Neural progenitor cell (in vitro differentiated cells): ENCODE measurements at places on chromosomes 7 and 10. TPM values are rescaled to one million over a fixed set of nuclear protein-coding genes. Genes with fewer than 3 reads are reported as not detected.

DNA sequence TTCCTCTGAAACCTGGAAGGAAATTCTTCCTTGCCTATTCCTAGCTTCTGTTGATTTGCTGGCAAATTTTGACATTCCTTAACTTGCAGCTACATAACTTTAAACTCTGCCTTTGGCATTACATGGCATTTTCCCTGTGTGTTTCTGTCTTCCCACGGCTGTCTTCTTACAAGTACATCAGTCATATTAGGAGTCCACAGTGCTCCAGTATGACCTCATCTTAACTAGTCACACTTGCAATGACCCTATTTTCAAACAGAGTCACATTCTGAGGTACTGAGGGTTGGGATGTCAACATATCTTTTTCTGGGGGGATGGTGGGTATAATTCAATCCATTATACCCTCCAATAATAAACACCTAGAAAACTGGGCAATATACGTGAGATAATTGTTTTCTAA lies 37.4 kb upstream of the EPHB6 start:
- no peaks in the 10 kb centered on the region for H3K27me3 ChIP-seq
- H3K4me1 ChIP-seq = no peaks in the 10 kb centered on the region
- DNase-seq = no peak

DNA sequence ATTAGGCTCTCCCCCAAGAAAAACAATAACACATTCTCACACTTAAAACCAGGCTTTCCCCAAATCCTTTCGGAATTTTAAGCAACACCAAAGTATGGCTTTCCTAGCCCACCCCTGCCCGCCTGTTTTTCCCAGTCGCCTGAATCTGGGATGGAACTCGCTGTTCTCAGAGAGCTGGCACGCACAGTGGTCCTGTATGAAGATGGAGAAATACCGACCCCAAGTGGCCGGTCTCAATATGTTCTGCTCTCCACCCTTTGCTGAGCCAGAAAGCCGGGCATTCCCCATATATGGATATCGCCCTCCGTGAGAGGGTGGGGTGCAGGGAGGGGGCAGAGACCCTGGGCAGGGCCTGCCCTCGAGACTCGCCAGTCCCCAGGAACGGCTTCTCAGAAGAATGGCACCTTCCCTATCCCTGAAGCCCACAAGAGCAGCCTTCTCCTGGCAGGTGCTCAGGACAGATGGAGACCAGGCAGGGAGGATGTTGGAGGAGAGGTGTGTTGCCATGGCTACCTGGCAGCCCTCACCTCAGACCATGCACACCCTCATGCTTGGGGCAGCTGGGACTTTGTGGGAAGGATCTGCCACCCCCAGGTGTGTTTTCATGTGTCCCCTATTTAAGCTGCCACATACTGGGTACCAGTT lies 3.4 kb downstream of the TACR2 start:
- peaks cover 4% of the 10 kb centered on the region for H3K27me3 ChIP-seq
- H3K36me3 ChIP-seq = no peaks in the 10 kb centered on the region
- peak; percentile 83 for DNase-seq
- H3K27ac ChIP-seq = no peak overlapping the region
- H3K4me1 ChIP-seq = no peaks in the 10 kb centered on the region

DNA sequence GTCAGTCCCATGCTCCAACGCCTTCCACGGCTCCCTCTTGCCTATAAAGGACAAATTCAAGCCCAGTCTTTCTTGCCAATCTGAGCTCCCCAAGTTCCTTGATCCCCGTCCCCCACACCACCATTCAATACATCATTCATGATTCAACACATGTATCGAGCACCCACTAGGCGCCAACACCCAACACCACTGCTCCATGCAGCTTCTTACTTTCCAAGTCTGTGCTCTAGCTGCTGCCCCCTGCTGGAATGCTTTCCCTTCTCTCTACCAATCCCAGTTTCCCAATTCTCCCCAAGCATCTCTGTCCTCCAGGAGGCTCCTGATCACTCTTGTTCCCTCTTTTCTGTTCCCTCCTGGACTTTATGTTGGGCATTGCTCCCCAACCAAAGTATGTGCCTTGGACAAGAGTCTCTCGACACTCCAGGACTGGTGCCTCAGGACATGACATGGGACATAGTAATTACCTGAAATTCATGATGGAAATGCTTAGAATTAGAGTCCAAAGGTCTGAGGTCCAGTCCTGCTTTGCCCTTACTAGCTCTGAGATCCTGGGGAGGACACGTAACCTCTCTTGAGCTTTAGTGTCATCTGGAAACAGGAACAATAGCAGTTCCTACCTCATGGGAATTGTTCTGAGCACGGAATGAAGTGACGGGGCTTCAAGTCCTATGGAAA lies 172.7 kb downstream of the NEURL1 start:
- no peak overlapping the region for H3K27ac ChIP-seq
- no peak overlapping the region for H3K4me3 ChIP-seq
- H3K36me3 ChIP-seq = no peaks in the 10 kb centered on the region
- no peaks in the 10 kb centered on the region for H3K27me3 ChIP-seq
- no peak for DNase-seq

DNA sequence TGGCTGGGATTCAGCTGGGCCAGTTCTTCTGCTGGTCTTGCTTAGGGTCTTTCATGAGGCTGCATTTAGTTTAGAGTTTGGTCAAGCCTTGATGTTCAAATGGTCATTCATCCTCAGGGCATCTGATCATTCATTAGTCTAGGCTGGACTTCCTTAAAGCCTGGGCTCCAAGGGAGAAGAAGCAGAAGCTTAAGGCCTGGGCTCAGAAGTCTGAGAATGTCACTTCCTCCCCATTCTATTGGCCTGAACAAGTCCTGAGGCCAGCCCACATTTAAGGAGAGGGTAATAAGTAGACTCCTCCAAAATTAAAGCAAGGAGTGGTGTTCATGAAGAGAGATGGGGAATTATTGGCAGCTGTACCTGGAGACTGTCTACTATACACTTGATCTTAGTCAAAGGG lies 193.2 kb upstream of the HABP2 start:
- H3K27me3 ChIP-seq = no peaks in the 10 kb centered on the region
- DNase-seq = no peak
- H3K27ac ChIP-seq = no peak overlapping the region
- no peaks in the 10 kb centered on the region for H3K36me3 ChIP-seq

DNA sequence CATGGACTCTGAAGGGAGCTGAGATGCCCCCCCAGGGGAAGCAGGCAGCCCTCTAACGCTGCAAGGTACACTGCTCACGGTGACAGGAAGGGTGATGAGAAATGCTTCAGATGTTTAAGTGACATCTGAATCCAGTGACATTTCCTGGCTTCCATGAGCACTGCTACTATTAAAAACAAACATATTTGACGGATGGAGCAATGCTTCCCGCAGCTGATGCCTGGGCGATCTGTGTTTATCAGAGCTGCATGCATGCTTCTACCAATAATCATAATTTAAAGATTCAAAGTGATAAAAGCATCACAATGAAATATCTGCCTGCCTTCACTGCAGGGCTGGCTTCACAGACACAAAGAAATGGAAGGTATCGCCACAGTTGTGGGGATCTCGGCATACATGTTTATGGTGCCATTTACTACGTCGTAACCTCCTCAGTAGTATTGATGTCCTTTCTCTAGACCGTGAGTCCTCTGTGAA lies 66.1 kb upstream of the AOAH start:
- no peak overlapping the region for H3K4me3 ChIP-seq
- no peaks in the 10 kb centered on the region for H3K36me3 ChIP-seq
- H3K4me1 ChIP-seq = peaks cover 4% of the 10 kb centered on the region
- DNase-seq = no peak
- no peaks in the 10 kb centered on the region for H3K27me3 ChIP-seq
- H3K27ac ChIP-seq = no peak overlapping the region

- H3K27me3 ChIP-seq = no peaks in the 10 kb centered on the region
- H3K4me3 ChIP-seq = no peak overlapping the region
- no peak for DNase-seq
Measured at GRCh38 chr10:115029452-115030375, 63.5 kb upstream of the ATRNL1 start.

- H3K27me3 ChIP-seq = no peaks in the 10 kb centered on the region
- no peaks in the 10 kb centered on the region for H3K36me3 ChIP-seq
- H3K4me3 ChIP-seq = no peak overlapping the region
- no peaks in the 10 kb centered on the region for H3K4me1 ChIP-seq
- no peak overlapping the region for H3K27ac ChIP-seq
- peak; percentile 3 for DNase-seq
Measured at GRCh38 chr7:116273918-116274301, 63.6 kb downstream of the TES start.

DNA sequence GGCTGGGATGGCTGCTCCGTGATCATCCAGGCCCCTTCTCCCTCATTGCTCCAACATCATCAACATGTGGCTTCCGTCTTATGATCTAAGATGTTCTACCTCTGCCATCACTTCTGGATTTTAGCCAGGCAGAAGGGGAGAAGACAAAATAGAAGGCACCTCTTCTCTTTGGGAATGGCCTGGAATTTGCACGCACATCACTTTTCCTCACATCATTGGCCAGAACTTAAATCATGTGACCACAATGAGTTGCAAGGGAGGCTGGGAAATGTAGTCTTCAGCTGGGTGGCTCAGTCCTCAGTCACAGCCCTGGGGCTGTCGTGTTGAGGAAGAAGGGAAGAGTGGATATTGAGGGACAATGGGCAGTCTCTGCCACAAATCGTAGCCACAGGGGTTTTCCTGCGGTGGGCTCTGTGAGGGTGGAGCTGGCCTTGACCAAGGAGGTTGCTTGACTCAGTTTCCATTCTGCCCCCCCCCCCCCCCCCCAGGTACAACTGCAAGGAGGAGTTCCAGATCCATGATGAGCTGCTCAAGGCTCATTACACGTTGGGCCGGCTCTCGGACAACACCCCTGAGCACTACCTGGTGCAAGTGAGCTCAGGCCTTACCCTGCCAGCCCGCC lies 50.3 kb downstream of the PALD1 start:
- DNase-seq = peak; percentile 73
- no peak overlapping the region for H3K27ac ChIP-seq
- no peak overlapping the region for H3K4me3 ChIP-seq
- H3K27me3 ChIP-seq = no peaks in the 10 kb centered on the region

GRCh38 chr7:84025332-84025927 lies 169.2 kb downstream of the SEMA3A start:
- H3K27me3 ChIP-seq = no peaks in the 10 kb centered on the region
- H3K36me3 ChIP-seq = peaks cover 8% of the 10 kb centered on the region
- DNase-seq = peak; percentile 53
- no peak overlapping the region for H3K4me3 ChIP-seq
- H3K4me1 ChIP-seq = peaks cover 7% of the 10 kb centered on the region
- H3K27ac ChIP-seq = peak overlapping the region; percentile 69

GRCh38 chr7:139744768-139745677 lies 32.8 kb downstream of the HIPK2 start:
- peak overlapping the region; percentile 76 for H3K27ac ChIP-seq
- H3K36me3 ChIP-seq = no peaks in the 10 kb centered on the region
- H3K4me3 ChIP-seq = no peak overlapping the region
- DNase-seq = no peak

GRCh38 chr7:151173386-151174245 lies 6.1 kb upstream of the GBX1 start:
- no peaks in the 10 kb centered on the region for H3K36me3 ChIP-seq
- peaks cover 8% of the 10 kb centered on the region for H3K4me1 ChIP-seq
- H3K27ac ChIP-seq = no peak overlapping the region
- no peak overlapping the region for H3K4me3 ChIP-seq

DNA sequence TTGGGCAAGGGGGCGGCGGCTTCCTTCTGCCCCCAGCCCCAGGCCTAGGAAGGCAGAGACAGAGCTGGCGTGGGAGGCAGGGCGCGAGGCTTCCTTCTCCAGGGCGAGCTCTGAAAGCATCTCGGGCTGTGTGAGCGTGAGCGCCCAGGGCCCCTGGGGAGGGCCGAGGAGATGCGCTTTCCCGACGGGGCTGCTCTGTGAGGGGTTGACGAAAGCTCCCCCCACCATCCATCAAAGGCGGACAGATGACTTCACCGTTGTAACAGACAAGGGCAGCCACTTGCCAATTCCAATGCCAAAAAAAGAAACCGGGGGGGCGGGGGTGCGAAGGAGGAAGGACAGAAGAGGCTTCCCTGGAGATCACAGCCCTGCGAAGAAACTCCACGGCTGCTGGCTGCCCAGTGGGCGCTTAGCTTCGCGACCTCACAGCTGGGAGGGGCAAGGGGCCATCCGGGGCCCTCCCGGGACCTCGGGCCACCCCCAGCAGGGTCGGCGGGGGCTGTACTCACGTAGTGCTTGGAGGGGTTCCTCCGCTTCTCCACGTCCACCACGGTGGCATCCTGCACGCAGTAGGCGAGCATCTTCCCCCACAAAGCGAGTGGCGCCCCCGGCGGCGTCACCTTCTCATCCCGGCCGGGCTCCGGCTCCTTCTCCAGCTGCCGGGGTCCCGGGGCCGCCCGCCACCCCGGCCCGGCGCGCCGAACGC lies 537 bp downstream of the SH3PXD2A start:
- H3K36me3 ChIP-seq = no peaks in the 10 kb centered on the region
- peak overlapping the region; percentile 67 for H3K4me3 ChIP-seq
- peaks cover 69% of the 10 kb centered on the region for H3K27me3 ChIP-seq
- peak; percentile 63 for DNase-seq

SND1 gene
- total RNA-seq = 146 and 154 TPM in 2 replicates

CALML5 gene
- total RNA-seq = not detected in 2 replicates

KIF11 gene
- 80.2 and 128 TPM in 2 replicates for total RNA-seq

IFIT1B gene
- total RNA-seq = not detected in 2 replicates

NPFFR1 gene
- 0.06 TPM in 1 of 2 replicates, not detected in the other for total RNA-seq

ANKRD1 gene
- total RNA-seq = 0.09 and 1.2 TPM in 2 replicates

EBLN1 gene
- not detected in 2 replicates for total RNA-seq
